ENCODE measurements at places on chromosomes 5 and 9. TPM values are rescaled to one million over a fixed set of nuclear protein-coding genes. Genes with fewer than 3 reads are reported as not detected.

ADGRD2 gene
- total RNA-seq: not detected

ZDHHC11B gene
- total RNA-seq: not detected

PCDHGA10 gene
- 1.2 TPM for total RNA-seq

CCL28 gene
- total RNA-seq: 4.8 TPM

LHX3 gene
- total RNA-seq: not detected
